CD4-positive, alpha-beta memory T cell (primary cell): ENCODE measurements at places on chromosomes 1 and 21.

- no peak for DNase-seq
Measured at GRCh38 chr1:9164919-9165318, 36.0 kb upstream of the GPR157 start.

GRCh38 chr1:95067062-95067461 lies 5.7 kb downstream of the ALG14 start:
- no peak for DNase-seq

GRCh38 chr1:24805534-24806301 lies 60.5 kb downstream of the CLIC4 start:
- no peak for DNase-seq

GRCh38 chr1:44371206-44371605 lies 16.1 kb upstream of the ERI3 start:
- no peak for DNase-seq

- no peak for DNase-seq
Measured at GRCh38 chr1:228222548-228222947, 14.7 kb downstream of the OBSCN start.
